ENCODE measurements at places on chromosomes 1 and 21.

- no peak for DNase-seq
These were observed 8.9 kb upstream of the LAX1 start for GRCh38 chr1:203756036-203756435.

GRCh38 chr1:234713859-234714258 lies 103.9 kb upstream of the IRF2BP2 start:
- DNase-seq: no peak

DNA sequence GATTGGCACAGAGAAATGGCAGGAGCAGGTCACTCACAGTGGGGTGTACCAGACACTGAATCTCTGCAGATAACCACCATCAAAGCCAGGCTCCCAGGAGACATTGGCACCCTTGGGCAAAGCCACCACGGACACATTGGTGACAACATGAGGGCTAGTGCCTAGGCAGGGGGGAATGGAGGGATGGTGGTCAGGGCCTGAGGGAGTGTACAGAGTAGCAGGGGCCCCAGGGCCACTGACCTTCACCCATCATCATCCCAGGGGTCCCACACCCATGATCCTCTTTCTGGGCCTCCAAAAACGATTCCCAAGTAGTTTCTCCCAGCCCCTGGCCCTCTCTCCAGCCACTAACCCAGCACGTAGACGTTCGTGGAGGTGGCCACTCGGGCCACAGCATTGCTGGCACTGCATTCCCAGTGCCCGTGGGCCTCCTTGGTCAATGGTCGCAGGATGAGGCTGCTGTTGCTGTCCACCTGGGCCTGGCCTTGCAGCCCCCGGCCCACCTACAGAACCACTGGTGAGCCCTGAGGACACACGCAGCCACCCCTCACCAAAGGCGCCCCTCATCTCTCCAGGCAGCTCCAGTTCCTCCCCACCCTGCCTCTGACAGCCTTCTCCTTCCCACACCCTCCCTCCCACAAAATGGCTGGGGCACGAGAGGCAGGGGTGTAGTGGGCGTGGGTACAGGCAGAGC lies 5.9 kb upstream of the TAGLN2 start:
- DNase-seq: no peak

GRCh38 chr1:76998582-76999223 lies 131.4 kb downstream of the ST6GALNAC5 start:
- no peak for DNase-seq

- DNase-seq: no peak
These were observed 34.6 kb downstream of the UMODL1 start for GRCh38 chr21:42105476-42106315.

GRCh38 chr1:212749821-212750535 lies 41.6 kb downstream of the NSL1 start:
- DNase-seq: no peak

GRCh38 chr1:240538776-240539430 lies 73.1 kb downstream of the GREM2 start:
- no peak for DNase-seq
